A172 (cell line): ENCODE measurements at places on chromosomes 6 and 20. TPM values are rescaled to one million over a fixed set of nuclear protein-coding genes. Genes with fewer than 3 reads are reported as not detected.

The CLVS2 gene
- total RNA-seq = not detected in 2 replicates

The FAM184A gene
- total RNA-seq = 3.1 and 4.6 TPM in 2 replicates

The MMP24OS gene
- total RNA-seq = 11.4 and 15.1 TPM in 2 replicates

The SLC22A23 gene
- total RNA-seq = 6.5 and 8.2 TPM in 2 replicates

The PIM1 gene
- 10.6 and 20.7 TPM in 2 replicates for total RNA-seq

The RCAN2 gene
- 0.22 TPM in 1 of 2 replicates, not detected in the other for total RNA-seq

GRCh38 chr20:36808317-36809257 is 35.0 kb upstream of the DSN1 start:
- DNase-seq = peak; percentile 50

DNA sequence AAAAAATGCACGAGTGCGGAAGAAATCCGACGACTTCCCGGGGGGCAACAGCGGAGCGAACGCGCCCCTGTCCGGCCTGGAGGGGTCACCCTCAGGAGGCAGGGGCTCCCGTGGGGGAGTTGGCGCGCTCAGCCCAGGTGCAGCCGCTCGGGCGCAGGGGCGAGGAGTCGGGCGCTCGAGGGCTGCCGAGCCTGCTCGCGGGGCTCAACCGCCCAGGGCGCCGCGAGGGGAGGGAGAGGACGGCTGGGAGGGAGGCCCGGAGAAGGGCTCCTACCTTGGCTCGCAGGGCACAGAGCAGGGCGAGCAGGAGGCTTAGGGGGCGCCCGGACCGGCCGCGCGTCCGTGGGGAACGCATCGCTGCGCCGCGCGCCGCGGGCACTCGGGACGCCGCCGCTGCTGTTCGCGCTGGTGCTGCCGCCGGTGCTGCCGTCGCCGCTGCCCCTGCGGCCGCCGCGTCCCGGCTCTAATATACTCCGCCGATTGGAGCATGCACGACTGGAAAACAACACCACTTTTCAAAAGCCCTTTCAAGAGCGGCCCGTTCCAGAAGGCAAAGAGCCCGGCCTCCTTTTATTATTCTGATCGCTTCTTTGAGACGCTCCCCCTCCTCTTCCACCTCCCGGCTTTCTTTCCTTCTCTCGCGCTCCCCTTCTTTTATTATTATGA is 490 bp downstream of the JAG1 start:
- DNase-seq = no peak

- no peak for DNase-seq
Measured at GRCh38 chr6:99521633-99522151, 6.5 kb upstream of the USP45 start.

DNA sequence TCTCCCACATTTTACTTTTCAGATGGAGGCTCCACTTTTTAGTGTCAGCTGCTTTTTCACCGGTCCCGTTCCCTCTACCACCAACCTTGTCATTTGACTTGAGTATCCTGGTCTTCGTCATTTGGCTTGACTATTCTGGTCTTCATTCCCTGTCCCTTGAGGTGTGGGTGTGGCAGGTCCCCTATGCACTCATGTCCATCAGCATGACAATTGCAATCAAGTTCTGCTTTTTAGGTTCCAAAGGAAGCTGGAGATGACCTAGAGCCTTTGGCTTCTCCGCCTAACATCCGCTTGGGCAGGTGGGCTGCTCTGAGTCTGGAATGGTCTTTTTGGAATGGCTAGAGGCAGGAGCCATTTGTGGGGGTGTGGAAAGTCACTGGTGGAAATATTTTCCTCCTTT is 99.8 kb upstream of the MLN start:
- no peak for DNase-seq

GRCh38 chr6:18076231-18076630 is 46.2 kb downstream of the NHLRC1 start:
- no peak for DNase-seq

DNA sequence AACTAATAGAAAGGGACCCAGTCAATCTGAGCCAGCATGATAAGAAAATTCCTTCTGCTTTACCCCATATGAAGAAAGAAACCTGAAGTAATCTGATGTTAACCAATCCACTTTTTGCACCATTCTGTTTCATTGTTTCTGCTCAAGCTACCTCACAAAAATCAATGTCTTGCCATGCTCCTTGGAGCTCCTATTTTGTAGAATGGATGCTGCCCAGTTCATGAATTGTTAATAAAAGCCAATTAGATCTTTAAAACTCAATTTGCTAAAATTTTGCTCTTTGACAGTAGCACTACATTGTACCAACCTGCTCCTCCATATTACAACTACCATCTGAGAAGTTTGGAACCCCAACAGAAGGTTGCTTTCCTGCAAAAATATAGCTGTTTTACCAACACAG is 116.2 kb upstream of the GPR6 start:
- no peak for DNase-seq

- peak; percentile 18 for DNase-seq
Measured at GRCh38 chr6:4778086-4778485, 1.9 kb downstream of the CDYL start.

DNA sequence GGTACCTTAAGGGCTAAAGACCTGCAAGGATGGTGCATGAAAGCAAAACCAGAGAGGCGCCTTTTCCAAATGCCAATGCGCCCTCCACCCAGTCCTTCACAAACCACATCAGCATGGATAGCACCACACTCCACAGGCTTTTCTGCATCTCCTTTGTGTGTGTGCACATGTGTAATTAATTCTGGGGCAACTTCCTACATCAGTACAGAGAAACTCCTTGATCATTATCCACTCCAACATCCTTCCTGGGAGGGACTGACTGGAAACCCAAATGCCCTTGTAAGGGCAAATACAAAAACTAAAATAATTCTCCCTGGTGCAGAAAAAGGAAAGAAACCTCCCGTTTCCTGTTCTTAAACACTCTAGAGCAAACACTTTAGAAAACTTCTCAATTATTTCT is 10.8 kb downstream of the SLC52A3 start:
- DNase-seq = no peak

- DNase-seq = no peak
Measured at GRCh38 chr6:72350296-72350881, 271.5 kb upstream of the KCNQ5 start.

GRCh38 chr6:107866606-107867301 is 42.6 kb upstream of the SCML4 start:
- peak; percentile 14 for DNase-seq

DNA sequence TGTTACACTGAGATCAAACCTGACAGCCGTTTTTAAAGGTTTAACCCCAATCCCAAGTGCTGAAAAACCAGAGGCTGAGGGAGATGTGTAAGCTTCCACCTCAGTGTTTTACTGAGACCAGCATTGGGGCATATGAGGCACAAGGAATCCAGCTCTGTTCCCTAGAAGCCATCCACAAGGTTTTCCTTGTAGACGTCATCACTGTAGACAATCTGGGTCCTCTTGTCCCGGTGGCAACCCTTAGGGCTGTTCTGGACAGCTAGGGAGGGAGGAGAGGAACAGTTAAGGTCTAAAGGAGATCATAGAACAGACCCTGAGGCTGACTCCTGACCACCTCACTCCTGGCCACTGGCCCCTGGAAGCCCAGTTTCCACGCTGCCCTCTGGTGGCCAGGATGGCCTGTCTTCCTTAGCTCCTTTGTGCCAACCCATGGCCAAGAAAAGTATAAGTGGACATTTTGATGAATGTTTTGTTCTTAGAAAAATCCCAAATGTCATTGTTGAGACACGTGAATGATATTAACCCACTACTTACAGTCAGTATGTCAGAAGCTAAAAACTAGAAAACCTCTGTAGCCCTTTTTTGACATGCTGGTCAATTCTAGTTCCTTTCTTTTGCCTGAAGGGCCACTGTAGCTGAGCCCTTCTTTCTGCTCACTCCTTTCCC is 6.4 kb downstream of the CFB start:
- DNase-seq = peak; percentile 51

DNA sequence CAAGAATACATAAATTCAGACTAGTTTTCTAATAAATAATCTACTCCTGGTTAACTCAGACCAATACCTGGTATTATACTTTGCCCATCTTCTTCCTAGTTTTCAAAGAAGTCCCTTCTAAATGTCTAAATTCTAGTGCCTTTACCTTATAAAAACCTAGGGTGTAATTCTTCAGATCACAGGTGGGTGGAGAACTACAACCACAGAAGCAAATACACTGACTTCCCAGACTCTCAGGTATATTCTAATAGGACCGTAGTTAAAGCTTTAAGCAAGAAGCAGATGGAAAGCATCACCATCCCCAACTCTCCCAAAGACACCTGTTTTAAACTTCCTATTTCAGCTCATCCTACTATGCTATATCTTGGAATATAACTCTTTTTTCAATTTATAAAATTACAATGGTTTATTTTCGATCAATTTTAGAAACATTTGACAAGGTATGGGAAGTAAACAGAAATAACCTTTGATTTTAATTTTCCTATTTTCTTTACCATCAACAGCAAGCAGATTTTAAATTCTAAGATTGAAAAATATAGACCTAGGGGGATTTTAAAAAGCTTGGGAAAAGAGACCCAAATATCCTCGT is 15.8 kb downstream of the MAN1A1 start:
- peak; percentile 4 for DNase-seq

- DNase-seq = no peak
Measured at GRCh38 chr6:8780653-8781052, 345.3 kb upstream of the SLC35B3 start.

DNA sequence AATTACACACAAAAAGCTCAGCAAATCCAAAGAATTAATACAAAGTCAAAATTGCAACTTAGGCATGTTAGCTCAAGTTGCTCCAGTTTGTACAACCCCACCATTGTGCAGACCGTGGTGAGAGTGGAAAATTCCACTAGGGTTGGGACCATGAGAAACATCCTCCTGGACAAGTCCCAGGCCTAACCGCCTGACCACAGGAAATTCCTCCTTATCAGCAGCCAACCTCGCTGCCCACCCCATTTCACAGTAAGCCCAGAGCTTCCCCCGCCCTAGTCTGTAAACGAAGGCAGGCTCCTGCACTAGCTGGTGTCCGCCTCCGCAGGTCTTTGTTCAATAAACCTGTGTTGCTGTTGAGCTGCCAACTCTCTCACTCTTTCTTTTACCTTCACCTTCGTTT is 1023.3 kb downstream of the EYS start:
- DNase-seq = peak; percentile 77
